ENCODE measurements at places on chromosomes 16 and 17.

DNA sequence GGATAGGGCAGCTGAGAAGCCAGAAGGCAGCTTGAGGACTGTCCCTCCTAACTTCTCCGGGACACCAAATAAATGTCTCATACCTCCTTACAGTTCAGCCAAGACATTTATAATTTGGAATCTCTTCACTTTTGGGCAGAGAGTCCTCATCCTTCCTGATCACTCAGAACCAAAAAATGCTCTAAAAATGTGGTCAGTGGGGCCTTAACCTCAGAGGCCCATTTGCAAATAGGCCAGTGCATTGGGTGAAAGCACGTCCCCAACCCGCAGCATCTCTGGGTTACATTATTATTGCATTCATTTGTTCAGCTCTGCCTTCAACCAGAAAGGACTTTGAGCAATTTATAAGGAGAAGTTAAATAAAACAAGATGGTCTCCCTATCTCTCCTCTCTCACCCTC is 112.4 kb upstream of the IRX3 start:
- no peak for DNase-seq

- no peak for DNase-seq
Observed at GRCh38 chr16:89764711-89765201, 43.4 kb downstream of the ZNF276 start.

DNA sequence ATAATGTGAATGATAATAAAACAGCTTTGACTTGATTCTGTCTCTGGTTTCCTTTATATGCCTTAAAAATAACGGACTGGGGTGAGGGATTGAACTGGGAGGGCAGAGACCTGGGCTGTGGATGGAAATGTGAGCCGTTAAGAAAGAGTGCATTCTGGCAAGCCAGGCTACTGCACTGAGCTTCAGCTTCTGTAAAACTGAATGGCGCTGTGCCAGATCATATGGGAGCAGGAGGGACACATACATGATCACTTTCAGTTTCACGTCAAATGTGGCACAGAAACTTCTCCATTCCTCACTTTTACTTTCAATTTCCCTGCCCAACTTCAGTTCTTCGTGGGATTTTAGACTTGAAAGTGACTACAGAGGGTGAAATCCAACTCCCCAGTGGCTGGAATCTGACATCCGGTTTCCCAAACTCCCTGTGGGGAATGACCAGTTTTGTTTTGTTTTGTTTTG is 1.1 kb downstream of the MT2A start:
- DNase-seq, result peak; percentile 46

- DNase-seq, result no peak
Observed at GRCh38 chr16:88292007-88292970, 90.5 kb upstream of the ZNF469 start.

- no peak for DNase-seq
Observed at GRCh38 chr17:57408071-57408811, 151.9 kb downstream of the MSI2 start.

- DNase-seq, result no peak
Observed at GRCh38 chr17:6453279-6454024, 9.2 kb downstream of the PIMREG start.

GRCh38 chr17:39208893-39209292 is 8.8 kb downstream of the RPL19 start:
- DNase-seq, result no peak

DNA sequence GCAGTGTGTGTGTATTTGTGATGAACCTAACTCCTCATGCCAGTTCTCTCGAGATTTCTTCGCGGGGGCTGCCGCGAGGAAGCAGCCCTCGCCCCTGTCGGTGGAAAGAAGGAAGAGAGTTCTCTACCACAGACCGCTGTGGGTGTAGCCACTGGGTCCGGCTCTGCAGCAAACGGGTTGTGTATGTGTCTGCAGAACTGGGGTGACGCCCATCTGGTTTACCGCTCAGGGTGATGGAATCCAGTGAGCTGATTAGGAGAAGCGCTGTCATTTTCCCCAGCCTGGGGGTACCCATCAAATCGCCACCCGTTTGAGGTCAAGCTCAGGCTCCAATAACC is 7.7 kb downstream of the CORO6 start:
- peak; percentile 65 for DNase-seq

DNA sequence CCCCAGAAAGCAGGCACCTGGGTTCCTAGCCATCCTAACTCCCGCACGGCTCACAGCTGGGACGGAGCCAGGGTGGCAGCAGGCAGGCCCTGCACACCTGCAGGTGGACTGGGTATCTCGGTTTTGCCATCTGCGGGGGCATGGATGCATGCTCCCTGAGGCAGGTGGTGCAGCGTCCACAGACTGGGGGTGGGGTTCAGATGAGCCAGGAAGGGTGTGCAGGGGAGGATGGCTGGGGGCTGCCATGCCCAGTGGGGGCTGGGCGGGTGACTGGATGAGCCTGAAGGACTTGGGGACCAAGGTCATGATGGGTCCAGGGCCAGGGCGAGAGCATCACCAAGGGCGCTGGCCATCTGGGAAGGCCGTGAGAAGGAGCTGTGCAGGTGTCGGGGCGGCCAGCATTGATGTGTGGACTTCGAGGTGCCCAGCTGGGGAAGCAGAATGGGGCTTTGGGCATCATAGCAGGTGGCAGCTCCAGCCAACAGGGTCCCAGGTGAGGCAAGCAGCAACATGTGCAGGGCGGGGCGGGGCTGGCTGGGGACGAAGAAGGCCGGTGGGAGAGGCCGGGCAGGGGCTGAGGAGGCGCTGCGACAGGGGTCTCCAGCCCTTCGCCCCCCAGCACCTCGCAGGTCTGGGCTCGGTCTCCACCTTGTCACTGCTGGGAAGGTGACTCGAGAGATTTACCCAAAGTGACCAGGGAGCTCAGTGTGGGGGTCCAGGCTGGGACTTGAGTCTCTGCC is 41.0 kb upstream of the ZNF469 start:
- no peak for DNase-seq

- no peak for DNase-seq
Observed at GRCh38 chr16:58488531-58488930, 11.4 kb upstream of the NDRG4 start.

DNA sequence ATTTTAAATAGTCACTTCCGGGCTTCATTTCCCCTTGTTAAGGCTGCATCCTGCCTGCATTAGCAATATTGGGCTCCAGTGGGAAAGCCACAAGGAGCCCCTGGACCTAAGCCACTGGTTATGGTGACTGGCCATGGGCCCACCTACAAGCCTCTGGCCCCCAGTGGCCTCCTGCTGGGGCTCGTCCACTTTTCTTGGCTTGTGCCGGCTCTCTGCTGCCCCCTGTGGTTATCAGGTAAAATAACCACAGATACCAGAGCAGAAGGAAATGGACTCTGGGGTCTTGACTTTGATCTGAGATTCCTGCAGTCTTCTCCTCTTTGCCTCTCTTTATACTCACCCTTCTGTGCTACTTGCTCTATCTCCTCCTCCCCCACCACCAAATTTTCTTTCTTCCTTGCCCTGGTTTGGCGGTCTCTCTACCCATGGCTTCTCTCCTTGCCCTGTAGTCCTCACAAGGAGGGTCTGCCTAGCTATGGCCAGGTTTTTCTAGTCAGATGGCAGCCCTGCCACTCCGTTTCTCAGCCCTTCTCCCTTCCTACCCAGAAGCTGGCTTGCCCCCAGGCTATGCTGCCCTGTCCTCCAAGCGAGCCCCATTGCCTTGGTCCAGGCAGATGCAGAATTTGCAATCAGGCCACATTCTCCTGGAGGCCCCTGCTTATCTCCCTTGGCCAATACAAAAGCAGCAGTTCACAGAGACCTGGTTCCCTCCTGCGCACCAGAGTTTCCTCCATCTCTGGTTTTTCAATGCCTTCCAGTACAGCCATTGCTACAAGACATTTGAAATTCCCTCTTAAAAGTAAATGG is 82.9 kb upstream of the RCVRN start:
- no peak for DNase-seq

DNA sequence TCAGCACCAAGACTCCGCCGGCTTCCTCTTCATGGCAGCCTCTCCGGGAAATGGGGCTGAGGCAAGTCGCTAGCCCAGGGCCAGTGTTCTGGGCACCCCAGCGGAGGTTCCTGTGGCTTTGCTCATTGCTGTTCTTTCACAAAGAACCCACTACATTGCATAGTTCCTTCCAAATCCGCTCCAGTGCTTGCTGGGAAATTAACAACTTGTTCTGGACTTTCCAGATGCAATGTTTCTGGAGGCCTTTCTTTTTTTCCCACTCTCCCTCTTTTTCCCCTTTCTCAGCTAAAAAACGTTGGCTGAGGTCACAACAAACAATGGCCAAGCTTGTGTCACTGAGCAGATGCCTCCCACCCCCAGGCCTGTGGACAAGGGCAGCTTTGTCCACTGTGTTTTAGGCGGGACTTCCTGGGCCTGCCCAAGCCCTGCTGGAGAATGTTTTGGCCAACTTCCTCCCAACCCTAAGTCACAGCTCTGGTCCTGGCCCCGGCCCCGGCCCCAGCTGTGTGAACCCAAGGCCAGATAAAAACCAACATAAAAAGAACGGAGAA is 131.5 kb upstream of the RCVRN start:
- DNase-seq, result no peak

DNA sequence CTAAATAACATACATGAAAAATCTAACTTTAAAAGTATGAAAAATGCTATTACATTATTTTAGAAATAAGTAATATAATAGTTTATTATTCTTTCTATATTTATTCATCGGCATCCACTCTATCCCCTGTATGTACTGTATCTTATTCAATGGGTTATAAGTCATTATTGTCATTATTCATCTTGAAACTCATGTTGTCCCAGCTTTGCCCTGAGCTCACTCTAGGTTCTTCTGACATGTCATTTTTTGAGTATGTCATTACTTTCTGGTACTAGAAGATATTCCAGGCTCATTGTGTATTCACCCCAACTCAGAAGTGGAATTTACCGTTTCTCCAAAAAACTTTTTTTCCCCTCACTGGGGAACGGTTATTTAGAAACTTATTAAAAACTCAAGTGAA is 53.0 kb upstream of the MNT start:
- DNase-seq, result no peak

DNA sequence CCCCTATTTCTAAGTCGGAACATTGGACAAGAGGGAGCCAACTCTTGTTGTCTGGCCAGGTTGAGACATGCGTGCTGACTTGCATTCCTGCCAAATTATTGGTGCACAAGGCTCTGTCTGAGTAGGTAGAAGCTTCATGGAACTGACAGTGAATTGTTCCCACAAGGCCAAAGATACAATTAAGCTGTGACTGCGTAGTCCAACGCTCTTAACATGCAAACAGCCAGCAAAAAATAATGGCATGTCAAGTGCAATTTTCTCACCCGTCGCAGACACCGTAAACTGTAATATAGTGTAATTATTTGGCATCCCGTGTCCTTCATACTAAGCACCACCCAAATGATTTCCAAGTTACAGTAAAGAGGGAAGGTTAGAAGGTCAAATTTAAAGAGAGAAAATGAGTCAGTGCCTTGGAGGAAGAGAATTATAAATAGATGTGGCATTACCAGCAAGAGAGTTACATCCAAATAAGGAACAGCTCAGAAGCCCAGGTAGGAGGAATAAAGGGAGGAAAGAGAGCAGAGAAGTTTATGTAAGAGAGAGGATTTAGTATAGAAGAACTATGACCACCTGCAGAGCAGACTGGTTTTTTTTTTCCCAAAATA is 21.8 kb downstream of the CDH8 start:
- DNase-seq, result no peak

DNA sequence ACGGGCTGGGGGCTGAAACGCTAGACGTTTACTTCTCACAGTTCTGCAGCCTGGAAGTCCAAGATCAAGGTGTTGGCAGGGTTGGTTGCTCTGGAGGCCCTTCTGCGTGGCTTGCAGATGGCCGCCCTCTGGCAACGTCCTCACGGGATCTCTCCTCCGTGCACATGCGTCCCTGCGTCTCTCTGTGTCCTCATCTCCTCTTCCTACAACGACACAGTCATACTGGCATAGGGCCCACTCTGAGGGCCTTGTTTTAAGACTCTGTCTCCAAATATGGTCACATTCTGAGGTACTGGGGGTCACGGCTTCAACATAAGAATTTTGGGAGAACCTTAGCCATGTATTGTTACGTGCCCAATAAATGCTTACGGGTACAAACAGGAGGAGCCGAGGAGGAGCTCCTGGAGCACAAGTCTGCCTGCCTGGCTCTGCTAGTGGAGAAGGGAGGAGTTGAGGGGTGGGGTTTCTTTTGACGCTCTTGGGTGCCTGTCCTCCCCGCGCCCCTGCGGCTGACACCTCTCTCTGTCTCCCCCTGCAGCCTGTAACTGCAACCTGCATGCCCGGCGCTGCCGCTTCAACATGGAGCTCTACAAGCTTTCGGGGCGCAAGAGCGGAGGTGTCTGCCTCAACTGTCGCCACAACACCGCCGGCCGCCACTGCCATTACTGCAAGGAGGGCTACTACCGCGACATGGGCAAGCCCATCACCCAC is 141.1 kb downstream of the NTN1 start:
- DNase-seq, result no peak

DNA sequence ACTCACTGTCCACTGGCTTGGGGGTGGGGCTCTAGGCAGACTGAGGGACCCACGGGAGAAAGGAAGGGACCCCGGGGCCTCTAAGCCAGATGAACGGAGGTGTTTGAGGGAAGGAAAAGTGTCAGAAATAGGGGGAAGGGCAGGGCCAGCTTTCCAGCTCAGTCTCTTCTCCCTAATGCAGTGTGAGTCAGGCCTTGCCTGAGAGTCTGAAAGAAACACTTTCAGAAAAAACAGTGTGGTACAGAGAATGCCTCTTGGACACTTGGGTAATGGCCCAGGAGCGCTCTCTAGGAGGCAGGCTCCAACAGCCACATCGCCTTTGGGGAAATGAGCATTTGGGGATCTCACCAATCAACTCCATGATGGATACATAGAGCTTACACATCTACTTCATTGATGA is 46.9 kb downstream of the NDEL1 start:
- DNase-seq, result no peak

- DNase-seq, result no peak
Observed at GRCh38 chr16:65062736-65063583, 58.9 kb downstream of the CDH11 start.

GRCh38 chr17:78137392-78138203 is 7.0 kb downstream of the TMC8 start:
- DNase-seq, result peak; percentile 35

- DNase-seq, result no peak
Observed at GRCh38 chr17:73271072-73271471, 9.4 kb upstream of the CPSF4L start.

GRCh38 chr17:69655902-69656301 is 241.4 kb downstream of the MAP2K6 start:
- no peak for DNase-seq

DNA sequence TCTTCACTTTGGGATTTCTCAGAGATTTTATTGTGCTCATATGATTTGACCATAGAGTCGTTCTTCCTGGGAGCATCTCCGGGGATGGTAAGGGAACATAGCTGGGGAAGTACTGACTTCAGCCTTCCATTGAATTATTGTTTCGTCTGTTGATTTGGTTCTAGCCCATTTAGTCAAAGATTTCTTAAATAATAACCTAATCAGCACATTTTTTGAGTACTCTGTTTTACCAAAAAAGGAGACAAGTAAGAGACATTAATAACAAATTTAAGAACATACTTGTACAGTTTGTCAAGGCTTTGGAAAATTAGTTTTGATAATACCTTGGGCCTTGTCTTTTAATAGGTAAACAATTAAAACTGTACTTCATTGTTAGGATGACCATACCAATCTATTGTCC is 78.0 kb downstream of the CDRT15 start:
- no peak for DNase-seq

- no peak for DNase-seq
Observed at GRCh38 chr16:72220875-72221629, 49.1 kb upstream of the PMFBP1 start.
